ENCODE measurements at places on chromosomes 7 and 10.

- DNase-seq = no peak
Measured at GRCh38 chr10:30984563-30985328, 46.9 kb downstream of the ZNF438 start.

GRCh38 chr10:62632071-62632809, 172.3 kb upstream of the ADO start:
- DNase-seq = peak; percentile 79

- no peak for DNase-seq
Measured at GRCh38 chr7:128090492-128090891, 59.3 kb upstream of the LRRC4 start.

GRCh38 chr10:76026176-76026771, 594.9 kb downstream of the LRMDA start:
- DNase-seq = no peak

DNA sequence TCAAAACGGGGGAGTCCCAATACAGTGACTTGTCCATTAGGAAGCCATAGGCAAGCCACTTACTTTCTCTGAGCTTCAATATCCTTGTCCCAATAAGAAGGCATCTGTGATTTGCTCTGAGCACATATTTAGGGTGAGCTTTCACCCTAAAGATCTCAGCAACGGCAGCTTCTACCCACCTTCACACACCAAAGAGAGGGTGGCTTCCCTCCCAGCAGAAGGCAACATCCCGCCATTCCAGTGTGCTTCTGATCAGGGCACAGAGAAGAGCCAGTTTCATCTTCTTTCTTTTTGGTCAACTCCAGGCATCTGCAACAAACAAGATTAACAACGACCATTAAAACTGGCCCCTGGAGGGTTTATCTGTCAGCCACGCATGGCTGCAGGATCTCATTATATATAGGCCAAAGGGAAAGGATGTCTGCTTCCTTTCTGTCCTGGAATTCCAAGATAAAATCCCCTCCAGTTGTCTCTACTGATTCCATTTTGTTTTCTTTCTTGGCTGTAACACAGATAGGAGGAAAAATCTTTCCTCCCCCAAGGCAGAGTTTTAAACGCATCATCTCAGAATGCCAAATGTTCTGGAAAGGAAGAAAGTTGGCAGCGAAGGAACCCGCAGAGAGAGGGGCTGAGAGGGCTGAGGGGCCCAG, 491 bp upstream of the SH2D4B start:
- no peak for DNase-seq

GRCh38 chr10:48981310-48981907, 41.8 kb upstream of the LRRC18 start:
- DNase-seq = peak; percentile 10

- no peak for DNase-seq
Measured at GRCh38 chr10:12434277-12434676, 84.9 kb downstream of the CAMK1D start.

GRCh38 chr10:6406220-6407033, 173.6 kb downstream of the PRKCQ start:
- no peak for DNase-seq

GRCh38 chr7:36406156-36406555, 16.5 kb downstream of the ANLN start:
- no peak for DNase-seq

DNA sequence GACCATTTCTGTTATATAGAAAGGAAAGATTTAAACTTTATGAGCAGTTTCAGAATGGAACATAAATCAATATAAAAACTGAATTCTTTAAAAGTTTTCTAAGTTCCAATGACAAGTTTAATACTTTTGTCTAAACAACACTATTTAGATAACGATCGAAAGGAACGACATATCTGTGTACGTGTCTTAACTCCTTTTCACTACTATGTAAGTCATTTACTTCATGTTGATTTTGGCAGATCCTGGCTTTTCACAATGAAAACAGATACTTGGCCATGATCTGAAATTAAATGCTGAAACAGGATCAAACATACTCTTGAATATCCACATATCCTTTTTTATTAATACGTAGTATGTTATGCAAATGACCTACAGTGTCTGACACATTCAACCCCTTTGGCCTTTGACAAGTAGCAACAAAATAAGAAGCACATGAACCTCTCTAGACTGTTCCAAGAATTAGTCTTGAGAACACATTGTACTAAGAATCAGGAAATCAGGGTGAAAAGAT, 41.9 kb downstream of the RNLS start:
- no peak for DNase-seq

DNA sequence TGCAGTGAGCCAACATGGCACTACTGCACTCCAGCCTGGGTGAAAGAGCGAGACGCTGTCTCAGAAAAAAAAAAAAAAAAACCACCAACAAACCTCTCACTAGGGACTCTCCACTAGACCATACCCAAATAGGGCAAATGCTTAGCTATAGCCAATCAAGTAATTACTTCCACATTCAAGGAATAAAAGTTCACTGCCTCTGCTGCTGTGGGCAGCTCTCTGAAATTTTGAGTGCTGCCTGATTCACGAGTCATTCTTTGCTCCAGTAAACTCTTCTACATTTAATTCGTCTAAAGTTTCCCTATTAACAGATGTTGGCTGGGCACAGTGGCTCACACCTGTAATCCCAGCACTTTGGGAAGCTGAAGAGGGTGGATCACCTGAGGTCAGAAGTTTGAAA, 4.7 kb upstream of the NRBF2 start:
- DNase-seq = no peak

DNA sequence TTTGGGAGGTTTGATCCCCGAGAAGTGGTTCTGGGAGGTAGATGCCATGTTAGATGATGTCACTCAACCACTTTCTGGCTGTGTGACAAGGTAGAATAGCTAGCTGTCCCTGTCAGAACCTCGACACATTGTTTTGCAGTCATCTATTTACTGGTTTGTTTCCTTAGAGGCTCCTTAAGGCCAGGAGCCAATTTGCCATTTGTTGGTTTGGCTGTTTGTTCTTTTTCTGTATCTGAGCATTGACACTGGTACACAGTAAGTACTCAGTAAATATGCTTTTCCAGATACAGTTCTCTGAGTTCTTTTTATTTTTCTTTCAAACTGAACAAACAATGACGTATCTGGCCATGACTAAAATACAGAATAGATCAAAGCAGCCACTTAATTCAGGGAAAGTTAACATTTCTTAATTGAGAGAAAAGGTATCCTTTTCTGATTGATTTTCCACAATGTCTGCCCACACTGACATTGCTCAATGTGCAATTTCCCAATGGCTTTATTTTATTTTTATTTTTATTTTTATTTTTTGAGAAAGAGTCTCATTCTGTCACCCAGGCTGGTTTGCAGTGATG, 121.6 kb downstream of the SPAG6 start:
- DNase-seq = no peak

- peak; percentile 19 for DNase-seq
Measured at GRCh38 chr10:32459051-32459698, 13.2 kb downstream of the CCDC7 start.

DNA sequence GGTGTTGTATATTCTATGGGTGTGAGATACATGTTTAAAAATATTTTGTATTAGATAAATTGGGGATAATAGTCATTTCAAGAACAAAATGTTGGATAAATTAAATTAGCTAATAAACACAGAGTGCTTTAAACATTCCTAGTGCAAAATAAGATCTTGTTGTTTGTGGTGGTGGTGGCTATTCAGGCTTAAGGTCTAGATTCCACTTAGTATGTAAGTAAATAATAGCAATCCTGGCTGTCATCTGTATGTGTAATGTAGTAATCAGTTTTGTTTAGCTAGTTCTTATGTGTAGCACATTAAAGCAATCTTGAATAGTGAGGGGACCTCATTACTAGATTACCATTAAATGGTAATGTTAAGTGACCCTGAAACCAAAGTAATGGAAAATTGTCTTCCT, 48.7 kb downstream of the KAT6B start:
- no peak for DNase-seq

DNA sequence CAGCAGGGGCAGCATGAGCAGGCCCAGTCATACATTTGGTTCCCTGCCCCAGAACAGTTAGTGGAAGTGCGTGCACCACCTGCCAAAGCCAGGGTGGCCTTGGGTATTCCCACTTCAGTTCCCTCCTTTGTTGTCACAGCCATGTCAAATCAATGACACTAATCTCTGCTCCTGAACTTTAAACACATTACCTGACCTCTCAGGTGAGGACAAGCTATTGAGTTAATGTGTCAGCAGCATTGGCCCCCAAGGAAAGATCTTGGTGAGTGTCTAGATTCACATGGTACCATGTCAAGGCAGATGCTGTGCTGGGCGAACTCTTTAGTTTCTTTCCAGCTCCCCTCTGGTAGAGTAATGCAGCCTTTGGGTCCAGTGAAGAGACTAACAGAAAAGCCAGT, 2.1 kb downstream of the CYP3A5 start:
- DNase-seq = no peak

DNA sequence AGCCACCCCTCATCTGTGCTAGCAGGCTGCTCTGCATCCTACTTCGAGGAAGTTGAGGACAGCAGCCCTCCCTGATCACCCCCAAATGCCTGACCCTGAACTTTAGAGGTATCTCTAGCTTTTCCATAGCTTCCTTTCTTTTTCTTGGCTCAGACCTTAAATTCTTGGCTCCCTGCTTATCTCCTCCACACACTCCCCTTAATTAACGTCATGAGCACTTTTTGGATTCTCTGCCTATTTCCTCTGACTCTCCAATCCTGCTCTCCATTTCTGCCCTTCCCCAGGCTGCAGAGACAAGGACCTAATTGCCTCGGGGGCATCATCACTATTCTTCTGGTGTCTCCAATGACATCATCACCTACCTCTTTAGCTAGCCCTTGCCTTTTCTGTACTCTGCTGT, 40.8 kb upstream of the SEC61G start:
- no peak for DNase-seq

DNA sequence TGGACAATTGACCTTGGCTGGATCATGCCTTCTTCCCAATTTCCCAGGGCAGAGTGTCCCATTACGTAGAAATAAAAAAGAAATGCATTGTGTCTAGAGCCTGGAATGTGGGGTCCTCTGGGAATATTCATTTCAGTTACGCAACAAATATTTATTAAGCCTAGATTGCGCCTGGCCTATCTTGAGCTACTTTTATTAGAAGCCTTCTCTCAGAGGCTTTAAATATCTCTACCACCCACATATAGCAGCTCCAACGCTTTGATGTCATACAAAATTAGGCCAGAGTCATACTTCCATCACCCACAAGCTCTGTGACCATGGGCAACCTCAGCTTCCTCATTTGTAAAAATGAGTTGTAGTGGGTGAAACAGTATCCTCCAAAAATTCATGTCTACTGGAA, 24.9 kb upstream of the CARD11 start:
- DNase-seq = no peak

GRCh38 chr7:20411372-20411771, 80.7 kb downstream of the ITGB8 start:
- DNase-seq = no peak

DNA sequence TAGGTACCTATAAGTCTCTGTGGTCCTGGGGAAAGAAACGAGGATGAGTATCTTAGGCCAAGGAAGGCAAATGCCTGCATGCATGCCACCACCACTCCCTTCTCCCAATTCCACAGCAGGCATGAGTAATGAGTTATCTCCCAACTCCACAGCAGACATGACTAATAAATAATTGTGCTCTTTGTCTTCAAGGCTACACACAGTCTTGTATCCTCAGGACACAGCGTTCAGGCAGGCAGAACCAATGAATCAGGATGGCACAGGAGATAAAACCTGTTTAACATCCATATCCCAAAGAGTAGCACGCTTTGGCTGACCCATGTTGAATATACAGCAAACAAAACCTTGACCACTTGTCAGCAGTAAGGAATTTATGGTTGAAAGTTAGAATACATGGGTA, 229.7 kb upstream of the NFE2L3 start:
- no peak for DNase-seq

DNA sequence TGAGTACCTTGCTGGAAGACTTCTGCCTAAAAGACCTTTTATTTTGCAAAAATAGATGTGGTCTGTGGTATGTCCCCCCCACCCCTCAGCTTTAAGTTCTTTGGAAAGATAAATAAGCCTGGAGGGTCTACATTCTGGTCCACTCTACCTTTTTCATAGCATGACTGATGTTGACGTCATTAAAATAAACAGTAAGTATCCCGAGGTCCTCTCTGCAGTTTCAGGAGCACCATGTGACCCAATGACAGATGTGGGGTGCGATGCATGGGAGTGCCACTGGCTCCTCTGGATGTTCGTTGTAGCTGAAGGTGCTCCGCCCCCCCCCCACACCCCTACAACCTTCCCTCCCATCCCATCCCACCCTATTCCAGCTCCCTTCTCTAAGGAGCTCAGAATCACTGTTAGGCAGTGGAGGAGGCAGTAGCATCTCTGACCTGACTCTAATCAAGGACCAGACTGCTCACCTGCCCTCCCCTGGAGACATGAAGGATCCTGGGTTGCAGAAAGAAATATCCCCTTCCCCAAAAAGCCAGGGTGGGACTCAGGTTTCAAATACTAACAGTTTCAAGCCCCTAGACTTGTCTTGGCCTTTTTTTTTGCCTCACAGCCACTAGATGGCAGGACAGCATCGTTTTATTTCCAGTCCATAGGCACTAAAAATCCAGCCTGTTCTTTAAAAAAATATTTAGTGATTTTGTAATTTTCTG, 25.1 kb downstream of the CASP7 start:
- DNase-seq = no peak

- peak; percentile 14 for DNase-seq
Measured at GRCh38 chr7:140231771-140232491, 55.1 kb upstream of the KDM7A start.

DNA sequence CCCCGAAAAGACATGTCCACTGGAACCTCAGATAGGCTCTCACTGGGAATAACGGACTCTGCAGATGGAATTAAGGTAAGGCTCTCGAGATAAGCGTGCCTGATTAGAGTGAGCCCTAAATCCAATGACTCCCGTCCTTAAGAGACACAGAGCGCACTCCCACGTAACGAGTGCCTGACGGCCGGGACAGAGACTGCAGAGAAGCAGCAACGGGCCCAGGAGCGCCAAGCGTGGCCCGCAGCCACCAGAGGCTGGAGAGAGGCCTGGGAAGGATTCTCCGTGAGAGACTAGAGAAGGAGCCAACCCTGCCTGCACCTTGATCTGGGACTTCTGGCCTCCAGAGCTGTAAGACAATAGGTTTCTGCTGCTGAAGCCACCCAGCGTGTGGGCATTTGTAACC, 20.0 kb upstream of the TNRC18 start:
- DNase-seq = no peak

DNA sequence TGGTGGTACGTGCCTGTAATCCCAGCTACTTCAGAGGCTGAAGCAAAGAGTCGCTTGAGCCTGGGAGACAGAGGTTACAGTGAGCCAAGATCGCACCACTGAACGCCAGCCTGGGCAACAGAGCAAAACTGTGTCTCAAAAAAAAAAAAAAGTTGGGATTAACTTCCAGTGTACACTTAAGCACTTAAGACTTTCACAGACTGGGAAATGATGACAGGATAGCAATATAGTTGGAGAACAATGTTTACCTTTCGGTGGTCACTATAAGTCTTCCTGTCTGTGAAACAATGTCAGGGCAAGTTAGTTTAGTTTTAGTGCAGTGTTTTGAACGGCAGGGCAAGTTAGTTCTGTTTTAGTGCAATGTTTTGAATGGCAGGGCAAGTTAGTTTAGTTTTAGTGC, 130.2 kb downstream of the TPST1 start:
- no peak for DNase-seq

- no peak for DNase-seq
Measured at GRCh38 chr10:53387562-53387961, 615.0 kb upstream of the MBL2 start.

- DNase-seq = no peak
Measured at GRCh38 chr7:42960762-42961161, 28.6 kb downstream of the MRPL32 start.

GRCh38 chr7:83469491-83469890, 179.4 kb downstream of the SEMA3E start:
- DNase-seq = no peak
